ENCODE measurements at places on chromosomes 1 and 21.

DNA sequence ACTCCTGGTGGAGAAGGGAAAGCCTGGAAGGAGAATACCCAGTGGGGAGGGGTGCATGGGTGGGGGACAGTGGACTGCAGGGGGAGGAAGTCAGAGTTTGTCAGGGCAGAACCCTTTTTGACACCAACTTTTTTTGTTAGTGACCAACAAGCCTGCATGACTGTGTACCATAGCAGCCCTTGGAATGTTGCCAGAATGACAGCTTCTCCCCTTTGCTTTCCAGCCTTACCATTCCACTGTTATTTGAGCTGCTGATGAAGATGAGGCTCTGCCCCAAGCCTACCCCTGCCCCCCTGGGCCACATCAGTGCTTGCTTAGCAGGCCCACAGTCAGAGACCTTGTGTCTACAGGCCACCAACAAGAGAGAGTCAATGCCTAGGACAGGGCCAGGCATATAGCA, 341.2 kb downstream of the HHAT start:
- no peak for DNase-seq

- DNase-seq: no peak
These were observed 1.1 kb downstream of the SHISAL2A start for GRCh38 chr1:52634111-52634510.

GRCh38 chr1:11345971-11346715, 73.1 kb downstream of the UBIAD1 start:
- no peak for DNase-seq

- DNase-seq: no peak
These were observed 41.7 kb downstream of the TMEM53 start for GRCh38 chr1:44632598-44632997.

DNA sequence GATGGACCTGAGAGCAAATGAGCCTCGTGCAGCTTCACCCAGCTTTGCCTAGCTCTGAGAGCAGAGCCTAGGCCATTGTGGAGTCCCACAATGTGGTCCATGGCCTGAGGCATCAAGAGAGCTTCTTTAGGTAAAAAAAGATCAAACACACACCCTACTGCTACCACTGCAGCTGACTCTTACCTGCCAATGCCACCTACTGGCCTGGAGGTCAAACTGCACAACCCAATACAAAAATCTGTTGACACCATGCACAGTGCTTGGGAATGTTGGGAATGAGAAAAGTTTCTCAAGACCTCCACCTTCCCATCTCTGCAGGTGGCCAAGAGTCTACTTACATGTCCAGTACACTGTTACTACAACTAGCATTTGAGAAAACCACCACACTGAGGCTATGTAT, 60.6 kb downstream of the UCHL5 start:
- no peak for DNase-seq

- DNase-seq: no peak
These were observed 200.0 kb downstream of the RHOU start for GRCh38 chr1:228935198-228935663.

DNA sequence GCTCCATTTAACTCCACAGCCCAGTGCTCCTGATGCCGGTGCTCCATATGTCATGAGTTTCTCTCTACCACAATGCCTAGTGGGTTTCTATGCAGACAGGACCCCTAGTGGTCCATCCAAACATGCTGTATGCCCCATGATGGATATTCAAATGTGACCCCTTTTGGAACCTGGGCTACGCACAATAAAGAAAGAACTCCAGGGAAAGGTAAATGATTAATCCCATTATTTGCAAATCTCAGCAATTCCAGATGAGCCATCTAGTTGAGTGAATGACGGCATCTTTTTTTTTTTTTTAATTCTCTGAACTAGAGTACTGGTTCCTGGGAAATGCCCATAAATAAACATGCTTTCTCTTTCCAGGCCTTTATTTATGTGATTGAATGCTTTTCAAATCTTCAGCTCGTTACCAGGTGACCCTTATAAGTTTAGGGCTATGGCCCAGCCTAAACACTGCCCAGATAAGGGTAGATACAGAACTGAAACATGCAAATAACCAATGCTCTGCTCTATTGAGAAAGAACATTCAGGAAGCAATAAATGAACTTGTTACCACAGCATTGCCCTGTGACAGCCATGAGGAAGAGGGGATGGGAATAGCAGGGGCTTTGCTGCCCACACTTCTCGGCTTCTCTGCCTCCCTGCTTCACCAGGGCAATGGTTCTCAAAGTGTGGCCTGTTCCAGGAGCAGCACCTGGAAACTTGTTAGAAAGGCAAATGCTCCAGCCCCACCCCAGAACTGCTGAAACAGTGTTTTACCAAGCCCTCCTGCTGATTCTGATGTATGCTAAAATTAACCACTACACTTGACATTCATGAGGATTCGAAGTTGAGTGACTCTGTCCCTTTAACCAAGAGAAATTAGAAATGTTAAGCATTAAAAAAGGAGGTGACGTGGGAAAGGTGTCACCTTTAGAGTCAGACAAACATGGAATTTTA, 151.7 kb downstream of the SEC16B start:
- no peak for DNase-seq

GRCh38 chr1:56434025-56434424, 145.3 kb downstream of the PLPP3 start:
- no peak for DNase-seq

DNA sequence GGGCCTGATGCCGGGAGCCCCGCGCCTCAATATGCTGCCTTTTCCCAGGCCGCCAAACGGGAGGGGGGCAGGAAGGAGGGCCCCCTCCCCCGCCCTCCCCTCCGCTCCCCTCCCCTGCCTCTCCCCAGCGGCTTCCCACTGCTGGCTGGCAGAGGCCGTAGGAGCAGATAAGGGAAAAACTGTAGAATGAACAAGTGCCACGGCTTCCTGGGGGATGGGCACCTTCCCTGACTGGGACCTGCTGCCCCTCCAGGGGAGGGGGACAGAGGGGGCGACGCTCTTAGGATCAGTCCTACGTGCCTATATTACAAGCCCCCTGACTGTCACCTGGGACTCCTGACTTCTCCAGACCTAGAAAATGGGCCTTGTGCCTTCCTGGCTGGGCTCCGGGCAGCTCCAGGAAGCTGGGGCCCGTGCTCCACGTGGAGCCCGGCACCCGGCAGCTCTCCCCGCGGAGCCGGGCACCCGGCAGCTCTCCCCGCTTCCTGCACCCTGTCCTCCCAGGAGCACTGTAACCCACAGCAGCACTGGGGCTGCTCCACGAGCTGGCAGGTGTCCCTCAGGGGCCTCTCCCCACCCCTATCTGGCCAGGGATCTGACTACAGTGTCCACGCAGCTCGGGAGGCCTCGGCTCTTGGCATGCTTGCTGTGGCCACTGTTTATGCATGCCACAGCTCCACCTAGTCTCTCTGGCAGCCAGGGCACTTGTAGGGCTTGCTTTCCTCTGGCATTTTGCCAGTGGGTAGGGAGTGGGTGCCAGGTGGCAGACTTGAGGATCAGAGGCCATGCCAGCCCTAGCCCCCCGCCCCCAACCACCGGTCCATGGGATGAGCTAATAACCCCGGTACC, 674 bp upstream of the HES5 start:
- no peak for DNase-seq

GRCh38 chr1:18869847-18870594, 10.6 kb upstream of the TAS1R2 start:
- no peak for DNase-seq

DNA sequence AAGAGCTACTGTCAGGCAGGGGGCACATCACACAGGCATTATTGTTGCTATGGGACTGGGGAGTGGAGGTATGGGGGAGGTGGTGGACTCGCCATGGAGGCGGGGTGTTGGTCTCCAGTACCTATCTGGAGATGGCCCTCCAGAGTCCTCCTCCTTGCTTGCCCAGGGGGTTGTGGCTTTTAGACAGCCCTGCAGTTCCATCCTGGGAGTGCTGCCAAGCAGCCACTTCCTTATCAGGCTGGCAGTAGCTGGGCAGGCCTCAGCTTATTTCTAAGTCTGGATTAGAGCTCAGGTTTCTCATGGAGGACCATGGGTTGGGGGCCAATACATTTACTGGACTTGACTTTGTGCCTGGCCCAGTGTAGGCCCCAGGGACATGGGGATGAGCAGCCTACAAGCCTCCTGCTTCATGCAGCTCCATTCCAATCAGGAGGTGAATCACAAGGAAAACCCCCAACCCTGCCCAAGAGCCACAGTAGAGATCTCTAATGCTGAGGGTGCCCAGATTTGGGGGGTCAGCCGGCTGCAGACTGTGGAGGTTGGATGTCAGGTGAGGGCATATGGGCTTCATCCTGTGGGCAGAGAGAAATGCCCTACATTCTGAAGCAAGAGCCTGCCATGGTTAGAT, 210.7 kb upstream of the EDN2 start:
- DNase-seq: no peak

- DNase-seq: peak; percentile 89
These were observed 48.8 kb downstream of the ZBTB40 start for GRCh38 chr1:22500471-22500870.
